ENCODE measurements at places on chromosomes 1 and 21.

DNA sequence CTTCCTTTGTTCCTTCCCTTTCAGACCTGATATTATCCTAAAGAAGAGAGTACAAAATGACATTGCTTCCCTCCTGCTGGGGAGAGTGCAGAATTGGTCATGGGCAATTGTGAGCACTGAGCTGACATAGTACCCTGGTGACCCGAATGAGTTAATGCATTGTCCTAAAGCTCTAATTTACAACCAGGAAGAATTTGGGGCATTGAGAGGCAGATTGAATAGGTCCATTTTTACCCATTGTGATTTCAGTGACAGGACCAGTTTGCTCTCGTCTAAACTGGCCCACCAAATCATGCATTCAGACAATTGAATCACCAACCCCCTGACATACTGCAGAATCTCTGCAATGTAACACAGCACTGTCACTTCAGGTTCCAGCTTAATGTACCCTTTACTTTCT, 497.4 kb downstream of the DPYD start:
- no peak for DNase-seq

GRCh38 chr1:66371233-66372005, 162.5 kb upstream of the SGIP1 start:
- DNase-seq = no peak

- DNase-seq = no peak
Measured at GRCh38 chr1:216210081-216210480, 213.2 kb downstream of the USH2A start.

DNA sequence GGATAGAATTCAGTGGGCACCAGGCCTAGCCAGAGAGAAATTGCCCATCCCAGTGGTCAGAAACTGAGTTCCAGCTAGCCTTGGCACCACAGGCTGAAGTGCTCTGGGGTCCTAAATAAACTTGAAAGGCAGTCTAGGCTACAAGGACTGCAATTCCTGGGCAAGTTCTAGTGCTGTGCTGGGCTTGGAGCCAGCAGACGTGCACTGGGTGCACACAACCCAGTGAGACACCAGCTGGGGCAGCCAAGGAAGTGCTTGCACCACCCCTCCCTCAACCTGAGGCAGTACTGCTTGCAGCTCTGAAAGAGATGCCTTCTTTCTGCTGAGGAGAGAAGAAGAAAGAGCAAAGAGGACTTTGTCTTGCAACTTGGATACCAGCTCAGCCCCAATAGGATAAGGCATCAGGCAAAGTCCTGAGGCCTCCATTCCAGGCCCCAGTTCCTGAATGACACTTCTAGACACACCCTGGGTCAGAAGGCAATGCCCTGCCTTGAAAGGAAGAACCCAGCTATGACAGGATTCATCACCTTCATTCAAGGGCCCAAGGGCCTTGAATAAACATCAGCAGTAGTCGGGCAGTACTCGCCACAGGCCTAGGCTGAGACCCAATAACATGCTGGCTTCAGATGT, 55.1 kb downstream of the OVGP1 start:
- no peak for DNase-seq

DNA sequence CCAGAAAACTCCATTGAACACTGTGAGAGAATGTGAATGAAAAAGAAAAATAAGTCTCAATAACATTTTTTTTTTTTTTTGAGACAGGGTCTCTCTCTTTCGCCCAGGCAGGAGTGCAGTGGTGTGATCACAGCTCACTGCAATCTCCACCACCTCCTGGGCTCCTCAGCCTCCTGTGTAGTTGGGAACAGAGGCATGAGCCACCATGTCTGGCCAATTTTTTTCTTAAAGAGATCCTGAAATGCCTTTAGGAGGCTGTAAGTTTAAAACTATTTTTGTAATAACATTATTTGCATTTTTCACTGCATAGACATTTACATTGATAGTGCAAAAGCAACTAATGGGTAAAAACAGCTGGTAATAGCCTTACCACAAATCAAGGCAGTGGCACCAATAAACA, 35.3 kb downstream of the GDAP2 start:
- no peak for DNase-seq

GRCh38 chr1:201883266-201883665, 5.4 kb upstream of the SHISA4 start:
- DNase-seq = no peak

GRCh38 chr21:46421756-46422555, 36.7 kb upstream of the DIP2A start:
- DNase-seq = no peak

DNA sequence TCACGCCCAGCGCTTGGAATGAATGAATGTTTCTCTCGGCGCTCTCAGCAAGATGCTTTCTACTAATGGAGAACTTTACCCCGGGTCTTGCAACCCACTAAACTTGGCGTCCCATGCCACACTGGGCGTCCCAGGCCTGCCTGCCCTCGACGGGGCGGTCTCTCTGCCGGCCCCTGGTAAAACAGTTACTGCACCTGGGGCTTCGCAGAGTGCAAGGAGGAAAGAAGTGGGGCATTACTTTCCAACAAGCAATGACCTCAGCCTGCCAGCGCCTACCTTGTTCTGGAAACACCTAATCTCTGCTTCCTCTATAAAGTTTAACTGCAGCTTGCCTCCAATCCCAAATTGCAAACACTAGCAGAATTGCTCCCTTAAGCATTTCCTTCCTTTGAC, 27.8 kb upstream of the NFIA start:
- DNase-seq = no peak

DNA sequence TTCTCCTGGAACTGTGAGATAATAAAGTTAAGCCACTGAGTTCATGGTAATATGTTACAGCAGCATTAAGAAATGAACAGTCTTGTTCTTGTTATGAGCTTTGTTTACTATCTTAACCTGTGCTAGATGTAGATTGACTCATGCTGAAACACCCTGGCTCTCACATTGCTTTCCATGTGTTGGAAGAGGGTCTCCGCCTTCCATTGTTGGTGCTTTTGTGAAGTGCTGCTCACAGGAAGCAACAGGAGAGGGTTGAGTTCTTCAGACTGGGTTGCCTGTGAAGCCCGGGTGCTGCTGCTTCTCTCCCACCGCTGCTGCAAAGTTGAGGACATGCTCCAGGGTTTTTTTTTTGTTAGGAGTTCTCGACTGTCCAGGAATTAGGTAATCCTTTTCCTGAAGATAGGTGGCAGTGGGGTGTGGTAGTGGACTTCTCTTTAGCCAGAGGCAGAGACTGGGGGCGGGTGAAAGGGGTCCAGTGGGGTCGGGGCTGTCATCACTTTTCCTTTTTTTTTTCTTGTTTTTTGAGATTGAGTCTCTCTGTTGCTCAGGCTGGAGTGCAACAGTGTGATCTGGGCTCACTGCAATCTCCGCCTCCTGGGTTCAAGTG, 28.7 kb upstream of the HMGN1 start:
- no peak for DNase-seq

DNA sequence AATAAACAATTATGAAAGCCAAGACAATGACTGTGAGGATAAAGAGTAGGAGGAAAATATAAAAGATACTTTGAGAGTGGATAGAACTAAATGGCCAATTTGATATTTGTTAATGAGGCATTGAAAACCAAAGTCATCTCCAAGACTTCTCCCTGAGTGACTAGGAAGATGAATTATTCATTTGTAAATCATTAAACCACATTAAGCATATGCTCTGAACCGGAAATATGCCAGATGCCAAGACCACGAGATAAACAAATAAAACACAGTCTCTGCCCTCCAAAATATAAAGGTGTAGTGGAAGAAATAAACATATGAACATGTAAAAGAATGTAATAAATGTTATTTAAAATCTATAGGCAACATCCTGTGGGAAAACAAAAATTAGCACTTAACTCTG, 78.8 kb downstream of the MRPL39 start:
- no peak for DNase-seq

DNA sequence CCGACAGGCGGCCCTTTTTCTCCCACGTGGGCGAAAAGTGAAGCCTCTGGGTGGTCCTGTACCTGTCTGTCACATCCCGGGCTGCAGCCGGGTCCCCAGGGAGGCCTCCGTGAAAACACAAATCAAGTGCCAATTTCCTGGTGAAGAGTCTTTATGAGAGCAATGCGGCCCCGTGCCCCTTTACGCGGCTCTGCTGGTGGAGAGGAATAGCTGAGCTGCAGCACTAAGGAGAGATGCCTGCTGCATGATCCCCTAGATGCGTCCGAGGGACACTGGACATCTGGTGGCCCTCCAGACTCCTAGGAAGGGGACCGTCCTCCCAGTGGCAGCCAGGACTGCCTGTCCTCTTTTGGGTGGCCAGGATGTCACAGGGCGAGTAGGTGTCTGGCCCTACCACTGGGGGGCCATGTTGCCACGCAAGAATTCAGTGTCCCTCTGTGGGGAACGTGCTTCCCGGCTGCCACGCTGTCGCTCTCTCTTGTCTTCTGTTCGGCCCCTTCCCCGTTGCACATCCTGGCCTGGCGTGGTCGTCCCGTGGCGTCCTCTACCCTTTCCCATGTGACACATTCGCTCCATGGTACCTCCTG, 38.7 kb downstream of the COL18A1 start:
- DNase-seq = no peak

DNA sequence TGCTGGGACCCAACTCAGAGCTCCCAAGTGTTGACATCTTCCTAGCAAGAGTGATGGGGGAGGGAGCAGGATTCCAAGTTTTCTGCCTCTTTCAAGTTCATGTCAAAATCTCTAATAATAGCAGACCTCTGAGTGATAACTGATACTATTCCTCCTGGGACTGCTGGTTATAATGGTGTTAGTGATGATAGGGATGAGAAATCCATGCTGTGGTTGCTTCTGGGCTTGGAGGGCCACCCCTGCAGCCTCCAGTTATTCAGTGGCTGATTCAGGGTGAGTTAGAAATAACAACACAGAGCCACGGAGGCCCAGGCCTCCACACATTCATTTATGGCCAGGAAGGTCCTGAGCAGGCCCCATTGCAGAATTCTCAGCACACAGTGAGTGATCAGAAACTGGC, 40.6 kb upstream of the ARTN start:
- no peak for DNase-seq

- no peak for DNase-seq
Measured at GRCh38 chr1:1357871-1358432, 403 bp downstream of the MXRA8 start.

DNA sequence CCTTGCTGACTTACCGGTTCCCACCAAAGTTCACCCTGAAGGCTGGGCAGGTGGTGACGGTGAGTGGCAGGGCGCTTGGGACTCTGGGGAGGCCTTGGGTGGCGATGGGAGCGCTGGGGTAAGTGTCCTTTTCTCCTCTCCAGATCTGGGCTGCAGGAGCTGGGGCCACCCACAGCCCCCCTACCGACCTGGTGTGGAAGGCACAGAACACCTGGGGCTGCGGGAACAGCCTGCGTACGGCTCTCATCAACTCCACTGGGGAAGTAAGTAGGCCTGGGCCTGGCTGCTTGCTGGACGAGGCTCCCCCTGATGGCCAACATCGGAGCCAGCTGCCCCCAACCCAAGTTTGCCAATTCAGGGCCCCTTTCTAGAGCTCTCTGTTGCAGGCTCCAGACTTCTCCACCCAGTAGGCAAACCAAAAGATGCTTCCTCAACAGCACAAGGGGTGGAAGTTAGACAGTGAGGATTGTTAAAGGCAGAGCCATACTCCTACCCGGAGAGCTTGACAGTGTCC, 16.4 kb upstream of the SEMA4A start:
- DNase-seq = no peak

- no peak for DNase-seq
Measured at GRCh38 chr1:112264553-112264952, 131.5 kb upstream of the CTTNBP2NL start.

Measured in SW 1271 (cell line).